ENCODE measurements at places on chromosomes 6 and 20. TPM values are rescaled to one million over a fixed set of nuclear protein-coding genes. Genes with fewer than 3 reads are reported as not detected.
A peak's percentile ranks its signal among the peaks of the same experiment; 100 is the strongest.

The KDM1B gene
- total RNA-seq, result 10.8 TPM

The PIM1 gene
- 27.0 TPM for total RNA-seq

The GPR63 gene
- total RNA-seq, result 0.83 TPM

The ETV7 gene
- total RNA-seq, result not detected

The NRN1 gene
- total RNA-seq, result 17.6 TPM

The SPATA25 gene
- 2.7 TPM for total RNA-seq

- H3K27me3 ChIP-seq, result no peaks in the 10 kb centered on the region
- H3K36me3 ChIP-seq, result no peaks in the 10 kb centered on the region
- no peak overlapping the region for H3K4me3 ChIP-seq
- no peaks in the 10 kb centered on the region for H3K4me1 ChIP-seq
- no peak for DNase-seq
Observed at GRCh38 chr6:56076033-56076432, 171.3 kb downstream of the COL21A1 start.

GRCh38 chr6:89792881-89793280 lies 26.7 kb downstream of the MDN1 start:
- no peaks in the 10 kb centered on the region for H3K4me1 ChIP-seq
- H3K27ac ChIP-seq, result no peak overlapping the region
- DNase-seq, result no peak

DNA sequence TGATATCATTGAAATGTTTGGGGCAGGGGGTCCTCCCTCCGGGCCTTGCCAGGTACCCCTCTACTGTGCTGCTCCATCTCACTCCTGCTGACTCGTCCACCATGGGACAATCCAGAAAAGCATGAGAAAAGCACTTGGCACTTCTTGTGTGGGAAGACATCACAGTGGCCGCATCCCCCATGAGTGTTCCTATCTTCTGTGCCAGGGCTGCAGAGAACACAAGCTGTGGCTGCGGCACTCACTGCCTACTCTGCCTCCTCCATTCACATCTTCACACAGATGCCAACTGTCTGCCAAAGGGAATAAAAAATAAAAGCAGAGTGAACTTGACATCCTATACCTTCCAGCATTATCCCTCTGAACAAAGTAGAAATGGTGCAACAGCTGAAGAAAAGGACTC lies 117.4 kb upstream of the PROKR2 start:
- H3K4me3 ChIP-seq, result no peak overlapping the region
- no peak for DNase-seq
- no peaks in the 10 kb centered on the region for H3K4me1 ChIP-seq

GRCh38 chr6:39602601-39603519 lies 122.3 kb downstream of the KIF6 start:
- no peak for DNase-seq
- no peak overlapping the region for H3K4me3 ChIP-seq
- H3K4me1 ChIP-seq, result peaks cover 55% of the 10 kb centered on the region
- H3K36me3 ChIP-seq, result no peaks in the 10 kb centered on the region

DNA sequence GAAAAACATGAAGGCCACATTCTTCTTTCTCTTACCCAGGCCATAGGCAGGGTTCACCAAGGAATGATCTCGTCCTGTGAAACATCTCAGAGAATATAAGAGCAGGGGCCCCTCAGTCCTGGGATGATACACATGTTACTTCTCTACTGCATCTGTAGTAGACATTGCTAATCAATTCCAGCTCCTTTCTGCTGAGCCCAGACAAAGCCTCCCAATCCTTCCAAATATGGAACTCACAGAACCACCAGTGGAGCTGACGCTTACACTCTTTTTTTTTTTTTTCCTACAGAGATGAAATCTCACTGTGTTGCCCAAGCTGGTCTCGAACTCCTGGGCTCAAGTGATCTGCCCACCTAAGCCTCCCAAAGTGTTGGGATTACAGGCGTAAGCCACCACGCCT lies 9.1 kb downstream of the SNTA1 start:
- DNase-seq, result no peak
- H3K36me3 ChIP-seq, result no peaks in the 10 kb centered on the region
- H3K27me3 ChIP-seq, result no peaks in the 10 kb centered on the region
- peaks cover 19% of the 10 kb centered on the region for H3K4me1 ChIP-seq
- H3K27ac ChIP-seq, result peak overlapping the region; percentile 31

DNA sequence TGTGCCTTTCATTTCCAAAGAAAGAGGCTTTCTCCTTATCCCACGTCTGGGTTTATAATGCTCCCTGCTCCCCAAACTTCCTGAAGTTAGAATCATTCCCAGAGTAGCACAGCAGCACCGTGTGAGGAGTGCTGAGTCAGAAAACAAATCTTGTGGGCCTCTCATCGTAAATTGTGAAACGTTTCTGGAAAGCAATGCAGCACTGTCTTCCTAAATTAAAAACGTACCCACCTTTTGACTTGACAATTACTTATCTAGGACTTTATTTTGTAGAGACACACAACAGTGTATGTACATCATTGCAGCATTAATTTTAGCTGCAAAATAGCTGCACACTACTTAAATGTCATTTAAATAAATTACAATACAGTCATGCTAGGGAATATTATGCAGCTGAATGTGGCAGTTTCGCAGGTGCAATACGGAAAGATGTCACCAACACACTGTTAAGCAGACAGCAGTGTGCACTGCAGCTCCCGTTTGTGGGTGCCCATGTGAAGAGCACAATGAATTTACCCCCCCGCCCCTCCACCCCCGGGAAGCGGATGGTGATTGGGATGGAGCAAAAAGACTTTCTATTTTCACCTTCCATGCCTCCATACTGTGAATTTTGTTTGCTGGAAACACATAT lies 30.8 kb downstream of the RRBP1 start:
- no peak for DNase-seq
- H3K4me3 ChIP-seq, result no peak overlapping the region
- no peak overlapping the region for H3K27ac ChIP-seq
- H3K27me3 ChIP-seq, result no peaks in the 10 kb centered on the region
- peaks cover 8% of the 10 kb centered on the region for H3K36me3 ChIP-seq
- peaks cover 82% of the 10 kb centered on the region for H3K4me1 ChIP-seq

- H3K27ac ChIP-seq, result peak overlapping the region; percentile 98
- H3K4me3 ChIP-seq, result peak overlapping the region; percentile 86
- peaks cover 14% of the 10 kb centered on the region for H3K36me3 ChIP-seq
- H3K4me1 ChIP-seq, result peaks cover 27% of the 10 kb centered on the region
Observed at GRCh38 chr6:43628393-43629103, 516 bp downstream of the GTPBP2 start.

DNA sequence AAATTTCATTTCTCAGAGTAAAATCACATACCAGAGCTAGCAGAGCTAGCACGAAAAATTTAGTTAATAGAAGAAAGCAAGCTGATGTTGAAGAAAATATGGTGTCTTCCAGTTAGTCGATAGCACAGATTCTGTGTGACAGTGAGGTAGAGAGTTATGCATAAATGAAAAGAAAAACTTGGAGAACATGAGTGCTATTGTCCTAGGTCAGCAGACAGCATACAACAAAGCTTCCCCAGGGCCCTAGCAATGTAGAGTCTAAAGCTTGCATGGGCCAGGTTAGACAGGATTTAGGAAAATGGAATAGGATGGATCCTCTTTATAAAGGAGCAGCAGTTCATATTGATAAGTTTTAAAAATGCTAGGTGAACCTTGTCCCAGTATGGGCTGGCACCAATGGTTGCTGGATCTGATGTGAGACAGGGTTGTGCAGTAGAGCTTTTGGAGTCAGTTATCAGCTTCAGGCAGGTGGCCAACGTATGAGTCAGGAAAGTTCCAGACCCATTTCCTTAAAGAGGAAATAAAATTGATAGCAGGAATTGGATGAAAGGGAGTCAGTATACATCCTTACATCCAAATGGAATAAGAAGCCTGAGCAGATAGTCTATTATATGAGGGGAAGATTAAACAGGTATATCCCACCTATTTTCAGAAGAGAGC lies 277.2 kb downstream of the FRK start:
- DNase-seq, result no peak
- no peak overlapping the region for H3K27ac ChIP-seq
- H3K36me3 ChIP-seq, result no peaks in the 10 kb centered on the region
- no peak overlapping the region for H3K4me3 ChIP-seq
- no peaks in the 10 kb centered on the region for H3K4me1 ChIP-seq

DNA sequence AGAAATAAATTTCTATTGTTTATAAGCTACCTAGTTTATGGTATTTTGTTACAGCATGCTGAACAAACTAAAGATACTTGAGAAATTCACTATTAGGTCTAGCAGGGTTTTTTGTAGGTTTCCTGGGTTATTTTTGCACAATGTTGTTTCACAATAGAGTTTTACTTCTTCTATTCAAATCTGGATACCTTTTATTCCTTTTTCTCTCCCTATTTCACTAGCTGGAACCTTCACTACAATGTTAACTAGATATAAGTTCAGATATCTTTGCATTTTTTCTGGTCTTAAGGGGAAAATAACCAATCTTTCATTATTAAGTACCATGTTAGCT lies 237.7 kb upstream of the CITED2 start:
- H3K27ac ChIP-seq, result no peak overlapping the region
- no peaks in the 10 kb centered on the region for H3K36me3 ChIP-seq
- no peak overlapping the region for H3K4me3 ChIP-seq
- H3K27me3 ChIP-seq, result no peaks in the 10 kb centered on the region
- DNase-seq, result no peak

- H3K4me3 ChIP-seq, result no peak overlapping the region
- H3K36me3 ChIP-seq, result no peaks in the 10 kb centered on the region
- H3K27me3 ChIP-seq, result no peaks in the 10 kb centered on the region
- H3K4me1 ChIP-seq, result peaks cover 5% of the 10 kb centered on the region
- no peak for DNase-seq
- H3K27ac ChIP-seq, result no peak overlapping the region
Observed at GRCh38 chr6:167481307-167481926, 156.5 kb downstream of the TTLL2 start.

- no peaks in the 10 kb centered on the region for H3K4me1 ChIP-seq
- no peak overlapping the region for H3K4me3 ChIP-seq
- H3K27ac ChIP-seq, result no peak overlapping the region
- no peak for DNase-seq
- no peaks in the 10 kb centered on the region for H3K36me3 ChIP-seq
Observed at GRCh38 chr6:38982470-38982869, 66.1 kb upstream of the GLP1R start.

- H3K27ac ChIP-seq, result no peak overlapping the region
- no peak overlapping the region for H3K4me3 ChIP-seq
- H3K4me1 ChIP-seq, result peaks cover 6% of the 10 kb centered on the region
- no peaks in the 10 kb centered on the region for H3K27me3 ChIP-seq
Observed at GRCh38 chr6:43954311-43955131, 172.7 kb downstream of the MRPL14 start.

DNA sequence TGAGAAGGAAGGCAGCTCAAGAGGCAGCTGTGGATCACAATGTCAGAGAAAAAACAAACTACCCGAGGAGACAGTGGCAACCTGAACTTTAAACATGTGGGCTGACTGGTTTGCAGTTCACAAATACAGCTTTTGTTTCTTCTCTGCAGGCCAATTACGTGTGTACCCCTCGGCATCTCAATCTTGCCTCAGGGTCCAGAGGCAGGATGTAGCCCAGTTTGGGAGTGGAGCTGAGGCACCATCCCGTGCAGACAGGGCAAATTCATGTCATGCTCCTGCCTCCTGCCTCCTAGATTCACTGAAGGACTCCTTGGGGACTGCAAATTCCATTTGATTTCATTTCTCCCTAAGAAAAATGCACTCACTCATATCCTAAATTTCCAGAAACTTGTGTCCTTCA lies 94.2 kb upstream of the KCNK16 start:
- H3K4me1 ChIP-seq, result peaks cover 45% of the 10 kb centered on the region
- peak overlapping the region; percentile 44 for H3K27ac ChIP-seq
- no peak overlapping the region for H3K4me3 ChIP-seq
- no peaks in the 10 kb centered on the region for H3K36me3 ChIP-seq
- no peaks in the 10 kb centered on the region for H3K27me3 ChIP-seq

Measured in esophagus muscularis mucosa (tissue), 4 donors.